Activated CD4-positive, alpha-beta T cell treated with anti-CD3 and anti-CD28 coated beads for 36 hours (primary cell): ENCODE measurements at places on chromosomes 3 and 15. TPM values are rescaled to one million over a fixed set of nuclear protein-coding genes. Genes with fewer than 3 reads are reported as not detected.

The TERC gene
- 11.1 TPM for total RNA-seq

The SH2D7 gene
- total RNA-seq: not detected

The PIERCE2 gene
- total RNA-seq: 0.34 TPM

GRCh38 chr3:43320288-43320687, 33.9 kb downstream of the SNRK start:
- H3K4me1 ChIP-seq: peaks cover 67% of the 10 kb centered on the region
- H3K4me3 ChIP-seq: no peak overlapping the region
- no peak for DNase-seq
- H3K27ac ChIP-seq: no peak overlapping the region
- H3K36me3 ChIP-seq: peaks cover 14% of the 10 kb centered on the region
- H3K27me3 ChIP-seq: no peaks in the 10 kb centered on the region

DNA sequence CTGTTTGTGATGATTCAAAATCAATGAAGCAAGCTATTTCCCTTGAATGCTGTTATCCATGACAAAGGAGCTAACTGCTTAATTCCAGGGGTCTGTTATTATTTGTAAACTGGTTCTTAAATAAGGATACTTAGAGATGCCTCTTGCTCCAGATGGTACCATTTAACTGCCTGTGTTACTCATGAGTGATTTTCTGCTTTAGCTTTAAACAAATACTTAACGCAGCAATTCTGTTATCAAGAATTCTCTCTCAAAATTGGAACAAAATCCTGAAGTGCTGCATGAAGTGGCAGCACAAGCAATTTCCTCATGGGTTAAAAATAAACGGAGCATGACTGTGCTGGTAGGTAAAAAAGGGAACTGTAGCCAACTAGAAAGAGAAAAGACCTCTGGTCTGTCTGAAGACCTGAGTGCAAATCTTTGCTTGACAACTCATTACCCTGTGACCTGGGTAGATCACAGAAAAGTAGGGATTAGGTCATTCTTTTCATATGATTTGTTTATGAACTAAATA, 62.5 kb upstream of the GBE1 start:
- H3K27ac ChIP-seq: no peak overlapping the region
- no peaks in the 10 kb centered on the region for H3K36me3 ChIP-seq
- H3K4me3 ChIP-seq: no peak overlapping the region
- no peaks in the 10 kb centered on the region for H3K4me1 ChIP-seq

GRCh38 chr3:178900029-178900646, 171.5 kb downstream of the ZMAT3 start:
- no peaks in the 10 kb centered on the region for H3K27me3 ChIP-seq
- DNase-seq: no peak
- H3K4me3 ChIP-seq: no peak overlapping the region
- H3K36me3 ChIP-seq: no peaks in the 10 kb centered on the region

DNA sequence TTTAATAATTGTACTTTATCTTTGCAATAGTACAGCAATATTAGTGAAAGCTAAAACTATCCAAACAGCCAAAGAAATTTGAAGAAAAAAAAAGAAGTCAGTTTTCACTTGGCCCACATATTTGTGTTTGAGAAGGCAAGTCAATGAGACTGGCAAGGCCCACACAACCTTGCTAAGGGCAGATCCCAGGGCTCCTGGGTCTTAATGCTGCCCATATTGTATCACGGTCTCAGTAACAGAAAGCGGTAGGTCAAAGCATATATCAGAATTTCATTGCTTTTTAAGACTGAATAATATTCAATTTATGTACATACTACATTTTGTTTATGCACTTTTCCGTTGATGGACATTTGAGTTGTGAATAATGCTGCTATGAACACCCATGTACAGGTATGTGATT, 262.0 kb upstream of the TOPAZ1 start:
- H3K36me3 ChIP-seq: no peaks in the 10 kb centered on the region
- H3K27me3 ChIP-seq: peaks cover 25% of the 10 kb centered on the region
- no peak overlapping the region for H3K4me3 ChIP-seq
- no peak overlapping the region for H3K27ac ChIP-seq
- DNase-seq: no peak
- H3K4me1 ChIP-seq: no peaks in the 10 kb centered on the region
